ENCODE measurements at places on chromosomes 2 and 18. TPM values are rescaled to one million over a fixed set of nuclear protein-coding genes. Genes with fewer than 3 reads are reported as not detected.

Gene GAL3ST2
- polyA plus RNA-seq, result 0.30 TPM

Gene VAMP5
- 42.2 TPM for polyA plus RNA-seq

GRCh38 chr2:71858071-71858470 lies 289.6 kb downstream of the CYP26B1 start:
- DNase-seq, result no peak

- no peak for DNase-seq
Observed at GRCh38 chr18:3472681-3473544, 22.9 kb downstream of the TGIF1 start.

- DNase-seq, result no peak
Observed at GRCh38 chr2:119522671-119523070, 1.6 kb downstream of the SCTR start.

Gene LDLRAD4
- 10.5 TPM for polyA plus RNA-seq

Gene PPM1B
- 80.0 TPM for polyA plus RNA-seq

DNA sequence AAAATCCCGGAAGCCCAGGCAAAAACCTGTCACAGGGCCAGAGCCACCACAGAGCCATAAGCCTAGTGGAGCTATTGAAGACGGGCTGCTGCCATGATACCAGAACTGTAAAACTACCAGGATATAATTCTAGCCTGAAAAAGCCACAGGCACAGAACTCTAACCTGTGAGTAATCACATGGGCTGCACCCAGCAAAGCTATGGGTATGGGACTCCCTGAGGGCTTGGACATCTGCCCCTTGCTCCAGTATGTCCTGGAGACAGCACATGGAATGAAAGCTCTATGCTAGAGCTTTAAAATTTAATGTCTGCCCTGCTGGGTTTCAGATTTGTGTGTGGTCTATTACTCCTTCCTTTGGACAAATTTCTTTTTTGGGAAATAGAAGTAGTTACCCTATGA lies 2183.6 kb upstream of the CELF4 start:
- no peak for DNase-seq

Gene FSHR
- polyA plus RNA-seq, result not detected

- DNase-seq, result no peak
Observed at GRCh38 chr2:227701556-227701955, 16.3 kb downstream of the SLC19A3 start.

GRCh38 chr18:77676910-77677309 lies 427.3 kb downstream of the GALR1 start:
- no peak for DNase-seq

DNA sequence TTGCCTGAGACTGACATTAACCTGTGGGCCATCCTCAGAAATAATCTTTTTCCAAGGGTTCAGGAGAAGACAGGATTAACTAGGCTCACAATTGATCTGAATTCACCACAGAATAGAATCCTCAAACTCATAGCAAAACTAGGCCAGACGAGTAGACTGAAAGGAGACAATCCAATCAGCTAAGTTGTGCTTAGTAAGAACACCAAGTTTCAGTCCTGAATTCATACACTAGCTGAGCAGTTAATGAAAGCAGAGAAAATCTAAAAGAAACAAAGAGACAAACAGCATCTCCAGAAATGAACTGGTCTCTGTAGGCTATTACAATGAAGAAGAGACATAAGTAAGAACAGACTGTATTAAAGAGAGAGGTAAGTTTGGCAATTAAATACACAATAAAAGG lies 89.5 kb downstream of the GORASP2 start:
- DNase-seq, result no peak

GRCh38 chr2:221571551-221572218 lies 419 bp downstream of the EPHA4 start:
- no peak for DNase-seq

Gene CCBE1
- 36.3 TPM for polyA plus RNA-seq

DNA sequence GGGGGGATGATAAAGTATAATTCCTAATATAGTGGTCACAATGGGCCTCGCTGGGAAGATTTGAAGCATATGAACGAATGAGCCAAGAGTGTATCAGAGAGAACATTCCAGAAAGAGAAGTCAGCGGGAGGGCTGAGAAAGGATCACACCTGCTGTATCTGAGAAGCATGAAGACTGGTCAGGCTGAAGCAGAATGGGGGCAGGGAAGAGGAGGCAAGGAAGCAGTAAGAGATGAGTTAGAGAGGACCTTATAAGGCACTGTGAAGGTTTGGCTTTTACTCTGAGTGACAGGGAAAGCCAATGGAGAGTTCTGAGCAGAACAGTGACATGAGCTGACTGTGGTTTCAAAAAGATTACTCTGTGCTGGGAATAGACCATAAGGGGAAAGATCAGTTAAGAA lies 73.5 kb downstream of the CHN1 start:
- DNase-seq, result no peak

- DNase-seq, result no peak
Observed at GRCh38 chr18:75805265-75805664, 377.8 kb upstream of the SMIM21 start.

- DNase-seq, result no peak
Observed at GRCh38 chr18:59846814-59847490, 52.8 kb upstream of the PMAIP1 start.

- no peak for DNase-seq
Observed at GRCh38 chr2:132668987-132669907, 758 bp downstream of the LYPD1 start.

DNA sequence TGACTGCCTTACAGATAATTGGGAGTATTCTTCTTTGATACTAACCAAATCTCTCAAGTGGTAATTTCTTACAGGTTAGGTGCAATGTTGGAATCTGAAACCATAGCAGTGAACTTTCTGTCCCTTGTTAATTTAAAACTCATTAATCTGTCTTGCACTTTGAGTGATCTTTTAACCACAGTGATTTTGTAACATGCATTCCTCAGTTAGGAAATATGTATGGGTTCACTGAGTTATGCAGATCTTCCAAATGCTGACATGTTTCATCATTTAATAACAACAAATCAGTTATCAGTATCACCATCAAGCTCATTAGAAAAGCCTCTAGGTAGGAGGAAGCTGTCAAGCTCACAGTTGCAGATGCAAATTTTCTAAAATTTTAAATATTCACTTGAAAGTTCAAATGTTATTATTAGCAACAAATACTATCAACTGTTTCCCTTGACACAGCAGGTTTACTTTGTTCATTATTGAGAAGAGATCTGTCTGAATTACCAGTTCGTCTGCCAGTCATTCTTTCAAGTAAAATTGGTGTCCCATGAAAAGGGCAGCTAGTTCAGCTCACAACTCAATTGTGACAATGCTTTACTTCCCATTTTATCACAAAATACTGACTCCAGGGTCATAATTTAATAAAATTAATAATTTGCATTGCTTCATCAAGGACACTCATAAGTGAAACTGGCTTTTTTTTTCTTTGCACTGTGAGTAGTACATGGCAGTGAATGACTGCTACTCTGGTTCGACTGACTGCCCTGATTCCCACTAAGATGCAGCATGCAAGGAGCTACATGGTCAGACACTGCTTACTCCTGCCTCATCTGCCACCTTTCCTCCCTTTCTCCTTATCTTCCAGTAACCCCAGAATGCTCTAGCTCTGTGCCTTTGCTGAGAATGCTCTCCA lies 31.6 kb downstream of the SUCLG1 start:
- no peak for DNase-seq

DNA sequence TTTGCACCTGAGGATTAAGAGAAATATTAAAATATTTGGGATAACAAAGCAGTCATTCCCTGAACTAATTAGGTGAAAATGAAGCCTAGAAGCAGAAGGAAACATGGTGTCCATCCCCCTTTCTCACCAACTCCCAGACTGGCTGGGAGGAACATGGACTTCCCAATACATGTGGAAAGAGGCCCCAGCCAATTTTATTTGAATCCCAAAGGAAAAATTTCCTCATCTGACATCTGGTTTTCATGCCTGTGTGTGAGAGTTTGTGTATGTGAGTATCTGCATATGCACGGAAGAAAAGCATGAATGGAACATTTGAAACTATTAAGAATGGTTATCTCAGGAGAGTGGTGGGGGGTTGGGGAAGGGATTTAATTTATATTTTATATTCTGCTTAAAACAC lies 84.3 kb downstream of the COPS8 start:
- no peak for DNase-seq

GRCh38 chr2:6771634-6772611 lies 93.8 kb downstream of the CMPK2 start:
- DNase-seq, result no peak

Gene PAIP2B
- 18.5 TPM for polyA plus RNA-seq

GRCh38 chr2:23867449-23867848 lies 59.5 kb downstream of the ATAD2B start:
- no peak for DNase-seq

Gene GRHL1
- 5.0 TPM for polyA plus RNA-seq

GRCh38 chr2:69770193-69770702 lies 28.3 kb downstream of the ANXA4 start:
- DNase-seq, result no peak

Gene CTAGE1
- 0.05 TPM for polyA plus RNA-seq

GRCh38 chr18:28086670-28087552 lies 90.0 kb downstream of the CDH2 start:
- DNase-seq, result no peak

- no peak for DNase-seq
Observed at GRCh38 chr2:235382179-235382578, 111.7 kb upstream of the AGAP1 start.

DNA sequence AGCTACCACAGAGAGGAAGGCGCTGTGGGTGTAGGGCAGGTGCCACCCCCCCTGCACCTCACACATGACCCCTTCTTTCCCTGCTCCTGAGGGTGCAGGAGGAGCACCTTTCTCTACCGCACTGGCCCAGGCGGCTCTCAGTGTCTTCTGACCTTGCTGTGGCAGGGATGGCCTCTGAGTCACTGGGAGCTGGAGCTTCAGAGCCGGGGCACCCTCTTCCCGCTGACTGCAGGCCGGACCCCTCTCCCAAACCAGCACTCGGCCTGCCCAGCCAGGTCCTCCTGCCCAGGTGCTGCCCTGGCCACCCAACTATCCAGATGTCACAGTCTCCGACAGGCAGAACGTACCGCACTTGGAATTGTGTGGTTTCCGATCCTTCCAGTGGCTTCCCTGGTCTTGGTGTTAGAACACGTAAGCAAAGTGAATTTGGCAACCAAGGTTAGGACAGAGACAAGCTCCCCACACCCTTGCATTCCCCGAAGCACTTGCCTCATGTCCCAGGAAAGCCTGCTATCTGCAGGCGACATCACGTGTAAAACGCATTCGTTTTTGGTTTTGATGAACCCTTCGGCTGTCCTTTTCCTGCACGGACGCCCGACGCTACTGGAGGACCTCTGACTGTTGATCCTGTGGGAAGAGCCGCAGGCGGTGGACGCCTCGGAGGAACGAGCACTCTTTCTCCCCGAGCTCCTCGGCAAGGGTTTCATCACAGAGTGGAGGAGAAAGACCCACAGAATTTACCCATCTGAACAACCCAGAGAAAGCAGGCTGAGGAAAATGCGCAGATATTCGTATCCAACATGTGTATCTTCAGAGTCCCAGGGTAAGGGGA lies 24.7 kb upstream of the KCNG2 start:
- DNase-seq, result no peak

GRCh38 chr2:145736871-145737270 lies 1217.0 kb upstream of the ZEB2 start:
- no peak for DNase-seq

DNA sequence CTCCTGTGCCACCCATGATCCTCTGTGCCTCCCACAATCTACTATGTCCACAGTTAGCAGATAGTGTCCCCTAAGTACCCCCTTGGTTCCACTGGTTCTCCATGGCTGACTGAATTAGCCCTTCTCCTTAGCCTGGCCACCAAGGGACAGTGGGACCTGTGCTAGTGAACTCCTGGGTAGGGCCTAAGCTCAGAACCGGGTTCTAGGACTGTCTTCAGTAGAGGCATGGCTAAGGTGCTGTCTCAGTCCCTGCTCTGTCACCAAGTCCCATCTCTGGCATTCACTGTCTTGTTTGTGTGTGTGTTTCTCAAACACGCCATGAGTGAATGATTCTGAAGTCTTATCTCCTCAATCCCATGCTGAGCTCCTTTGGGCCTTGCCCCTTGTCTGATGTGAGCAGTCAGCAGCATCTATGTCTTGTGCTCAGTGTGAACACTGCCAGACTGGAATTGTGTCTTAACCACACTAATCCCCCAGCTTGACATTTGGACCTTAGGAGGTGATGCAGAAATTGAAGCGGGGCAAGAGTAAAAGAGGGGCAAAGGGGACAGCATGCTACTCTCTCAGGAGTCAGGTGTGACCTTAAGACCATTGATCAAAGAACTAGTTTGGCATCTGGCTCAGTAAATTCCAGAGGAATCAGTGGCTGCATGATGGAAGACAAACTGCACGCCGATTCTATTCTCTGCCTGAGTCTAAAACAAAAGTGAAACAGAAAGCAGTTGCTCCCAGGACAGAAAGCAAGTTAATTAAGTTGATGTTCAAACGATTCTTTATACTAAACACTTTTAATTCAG lies 190.5 kb downstream of the ALPK2 start:
- no peak for DNase-seq

GRCh38 chr2:236545248-236545658 lies 24.4 kb upstream of the ACKR3 start:
- no peak for DNase-seq

GRCh38 chr2:217215877-217216276 lies 356.0 kb upstream of the TNP1 start:
- no peak for DNase-seq

GRCh38 chr2:16852651-16853050 lies 187.0 kb upstream of the CYRIA start:
- no peak for DNase-seq

Gene TBR1
- polyA plus RNA-seq, result not detected

Gene ASB1
- 31.4 TPM for polyA plus RNA-seq

DNA sequence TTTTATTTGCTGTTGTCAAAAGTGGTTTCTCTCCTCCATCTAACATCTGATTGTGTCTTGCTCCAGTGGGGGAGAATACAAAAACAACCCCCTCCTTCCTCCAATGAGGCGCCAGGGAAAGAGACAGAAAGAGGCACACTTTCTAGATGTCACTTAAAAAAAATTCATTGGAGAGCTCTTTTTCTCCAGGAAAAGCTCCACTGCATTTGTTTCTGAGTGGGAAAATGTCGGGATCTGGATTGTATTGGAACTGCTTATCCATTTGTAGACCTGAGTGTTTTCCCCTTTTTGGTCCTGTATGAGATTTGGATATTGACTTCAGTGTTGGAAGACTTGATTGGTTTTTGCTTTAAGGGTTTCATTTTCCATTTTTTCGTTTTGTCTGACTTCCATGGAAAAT lies 995 bp downstream of the MBD5 start:
- no peak for DNase-seq
